Mucosa of gallbladder (tissue), 1 donor: ENCODE measurements at places on chromosomes 12 and 14. TPM values are rescaled to one million over a fixed set of nuclear protein-coding genes. Genes with fewer than 3 reads are reported as not detected.

- DNase-seq = no peak
Measured at GRCh38 chr14:62759796-62760195, 285.5 kb downstream of the KCNH5 start.

DNA sequence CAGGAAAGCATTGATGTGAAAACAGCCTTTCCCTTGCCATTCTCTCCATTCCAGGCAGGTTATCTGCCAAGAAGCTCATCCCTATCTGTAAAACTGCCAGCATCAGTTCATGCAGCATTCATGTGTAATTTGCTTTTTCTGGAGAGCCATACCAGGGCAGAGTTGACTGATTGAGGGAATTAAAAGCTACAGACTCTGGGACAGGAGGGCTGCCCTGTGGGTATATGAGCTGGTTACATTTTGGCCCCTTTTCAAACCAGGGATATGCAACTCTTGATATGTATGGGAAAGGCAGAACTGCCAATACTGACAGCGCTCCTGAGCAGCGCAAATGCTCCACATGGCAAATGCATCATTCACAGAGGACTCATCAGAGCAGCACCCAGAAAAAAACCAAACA is 53.7 kb downstream of the SYT1 start:
- no peak for DNase-seq

- no peak for DNase-seq
Measured at GRCh38 chr12:46360908-46361666, 11.5 kb downstream of the SLC38A2 start.

- DNase-seq = no peak
Measured at GRCh38 chr12:76927170-76927784, 48.5 kb upstream of the CSRP2 start.

- DNase-seq = no peak
Measured at GRCh38 chr12:124700810-124701592, 133.6 kb upstream of the NCOR2 start.

- no peak for DNase-seq
Measured at GRCh38 chr14:76546426-76547221, 170.7 kb downstream of the ESRRB start.

GRCh38 chr12:72832024-72832423 is 559.9 kb downstream of the TRHDE start:
- peak; percentile 16 for DNase-seq

PHC1 gene
- 47.6 TPM for total RNA-seq

RNU4-1 gene
- 1,216 TPM for total RNA-seq

PTGER2 gene
- total RNA-seq = 3.9 TPM

BLTP3B gene
- total RNA-seq = 25.2 TPM

RFX4 gene
- total RNA-seq = 0.26 TPM

RPGRIP1 gene
- total RNA-seq = 0.49 TPM

AMN gene
- total RNA-seq = 204 TPM

GPR162 gene
- total RNA-seq = 12.3 TPM
